ENCODE measurements at places on chromosomes 6 and 20. TPM values are rescaled to one million over a fixed set of nuclear protein-coding genes. Genes with fewer than 3 reads are reported as not detected.

The FOXA2 gene
- not detected for polyA plus RNA-seq

The ADGRB3 gene
- 1.2 TPM for polyA plus RNA-seq

The CLDN20 gene
- 0.19 TPM for polyA plus RNA-seq

The MROH8 gene
- polyA plus RNA-seq = 13.3 TPM

The HLA-DQA2 gene
- polyA plus RNA-seq = not detected

The TGM3 gene
- polyA plus RNA-seq = 0.37 TPM

The NNAT gene
- polyA plus RNA-seq = 1.1 TPM

The RFX6 gene
- polyA plus RNA-seq = not detected

The CAGE1 gene
- 0.26 TPM for polyA plus RNA-seq

The ZNF184 gene
- polyA plus RNA-seq = 5.1 TPM

The PGC gene
- polyA plus RNA-seq = not detected

The FUCA2 gene
- polyA plus RNA-seq = 32.6 TPM

The TLDC2 gene
- polyA plus RNA-seq = not detected

The SLC17A9 gene
- polyA plus RNA-seq = 4.1 TPM

The ACAT2 gene
- polyA plus RNA-seq = 179 TPM

The FAM162B gene
- polyA plus RNA-seq = 0.56 TPM

The MICA gene
- polyA plus RNA-seq = 16.4 TPM

The TMEM151B gene
- polyA plus RNA-seq = 0.29 TPM

The CBFA2T2 gene
- 57.0 TPM for polyA plus RNA-seq

The MUCL3 gene
- polyA plus RNA-seq = 0.12 TPM

The OPRM1 gene
- not detected for polyA plus RNA-seq

Measured in cardiac muscle cell (in vitro differentiated cells and primary cell).